ENCODE measurements at places on chromosomes 16 and 17. TPM values are rescaled to one million over a fixed set of nuclear protein-coding genes. Genes with fewer than 3 reads are reported as not detected.

DNA sequence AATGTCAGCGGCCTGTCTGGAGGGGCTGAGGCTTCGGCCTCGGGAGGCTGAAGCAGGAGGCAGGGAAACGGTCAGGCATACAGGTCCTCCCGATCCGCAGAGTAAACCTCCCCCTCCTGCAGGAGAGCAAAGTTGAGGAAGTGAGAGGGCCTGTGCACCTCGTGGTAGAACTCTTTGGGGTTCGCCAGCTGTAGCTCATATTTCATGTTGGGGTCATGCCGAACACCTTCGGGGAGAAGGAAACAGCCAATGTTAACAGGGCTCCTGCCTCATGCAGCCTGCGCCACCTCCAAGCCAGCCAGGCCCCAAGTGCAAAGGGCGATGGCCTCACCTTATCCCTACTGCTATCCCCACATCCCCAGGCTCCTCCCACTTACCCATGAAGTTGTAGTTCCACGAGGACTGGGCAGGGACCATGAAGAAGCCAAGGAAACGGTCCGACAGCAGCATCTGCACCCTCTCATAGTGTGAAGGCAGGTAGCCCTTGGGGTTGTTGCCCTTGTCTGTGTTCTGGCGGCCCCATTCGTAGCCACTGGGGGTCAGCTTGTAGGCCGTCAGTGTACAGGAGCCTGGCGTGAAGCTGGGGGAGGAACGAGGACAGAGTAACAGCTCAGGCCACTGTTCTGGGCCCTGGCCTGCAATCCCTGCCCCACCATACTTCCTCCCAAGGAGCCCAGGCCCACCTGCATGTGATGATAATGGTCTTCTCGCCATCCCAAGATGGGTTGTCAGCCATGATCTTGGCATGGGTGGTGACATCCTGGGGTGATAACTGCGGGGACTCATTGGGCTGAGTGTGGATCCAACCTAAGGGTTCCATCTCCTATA lies 1.3 kb upstream of the RILP start:
- DNase-seq = peak; percentile 47

GRCh38 chr17:45414990-45415881 lies 17.4 kb downstream of the ARHGAP27 start:
- DNase-seq = no peak

DNA sequence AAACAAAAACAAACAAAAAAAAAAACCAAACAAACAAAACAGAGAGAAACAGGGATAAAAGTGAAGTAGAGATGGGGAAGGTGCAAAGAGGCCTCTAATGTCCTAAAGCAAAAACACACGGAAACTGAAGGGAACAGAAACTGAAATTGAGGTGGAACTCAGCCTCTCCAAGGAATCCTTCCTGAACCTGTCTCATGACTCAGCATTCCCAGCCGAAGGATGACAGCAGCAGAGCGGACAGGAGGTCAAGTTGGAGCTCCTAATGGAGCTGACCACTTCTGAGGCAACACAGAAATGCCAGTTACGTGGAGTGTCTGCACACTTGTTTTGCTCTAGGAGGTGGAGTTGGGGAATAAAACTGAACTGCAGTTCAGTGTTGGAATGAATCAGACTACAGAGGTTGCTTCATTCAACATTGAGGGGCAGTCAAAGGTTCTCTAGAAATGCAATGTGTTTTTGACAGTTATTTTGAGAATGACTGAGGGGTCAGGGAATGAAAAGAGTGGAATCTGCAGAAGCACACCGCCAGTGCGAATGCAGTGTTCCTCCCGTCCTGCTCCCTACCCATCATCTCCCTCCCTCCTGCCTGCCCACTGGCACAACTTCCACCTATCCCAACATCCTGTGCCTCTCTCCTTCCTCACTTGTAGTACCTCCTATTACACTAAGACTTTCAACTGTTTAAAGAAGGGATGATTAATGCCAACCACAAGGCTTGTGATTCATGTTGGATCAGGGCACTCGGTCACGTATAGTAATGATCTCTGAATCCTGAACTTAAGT lies 6.3 kb downstream of the UBE2O start:
- DNase-seq = no peak

- DNase-seq = peak; percentile 11
Measured at GRCh38 chr17:79950751-79951150, 84.9 kb downstream of the TBC1D16 start.

Gene TMEM235
- total RNA-seq = not detected

Measured in lower lobe of right lung (tissue), 2 donors.